ENCODE measurements at places on chromosomes 6 and 20.

DNA sequence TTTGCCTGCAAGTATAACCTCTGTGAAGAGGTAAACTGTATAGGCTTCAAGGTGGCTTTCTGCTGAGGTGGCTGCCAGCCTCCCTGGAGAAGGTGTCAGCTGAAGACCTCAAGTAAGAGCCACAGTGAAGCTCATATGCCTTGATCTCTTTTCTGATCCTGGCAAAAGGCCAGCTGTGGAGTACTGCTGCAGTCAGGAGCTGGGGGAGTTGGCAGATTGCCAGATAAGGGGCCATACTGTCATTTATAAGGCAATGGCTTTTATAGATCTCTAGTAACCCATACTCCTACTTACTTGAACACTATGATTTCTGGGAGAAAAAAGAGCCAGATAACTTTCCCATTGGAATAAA, 8.8 kb upstream of the CEP85L start:
- H3K4me3 ChIP-seq, result peak overlapping the region; percentile 52
- H3K27ac ChIP-seq, result peak overlapping the region; percentile 95
- peaks cover 81% of the 10 kb centered on the region for H3K4me1 ChIP-seq
- DNase-seq, result peak; percentile 43
- H3K36me3 ChIP-seq, result peaks cover 11% of the 10 kb centered on the region

DNA sequence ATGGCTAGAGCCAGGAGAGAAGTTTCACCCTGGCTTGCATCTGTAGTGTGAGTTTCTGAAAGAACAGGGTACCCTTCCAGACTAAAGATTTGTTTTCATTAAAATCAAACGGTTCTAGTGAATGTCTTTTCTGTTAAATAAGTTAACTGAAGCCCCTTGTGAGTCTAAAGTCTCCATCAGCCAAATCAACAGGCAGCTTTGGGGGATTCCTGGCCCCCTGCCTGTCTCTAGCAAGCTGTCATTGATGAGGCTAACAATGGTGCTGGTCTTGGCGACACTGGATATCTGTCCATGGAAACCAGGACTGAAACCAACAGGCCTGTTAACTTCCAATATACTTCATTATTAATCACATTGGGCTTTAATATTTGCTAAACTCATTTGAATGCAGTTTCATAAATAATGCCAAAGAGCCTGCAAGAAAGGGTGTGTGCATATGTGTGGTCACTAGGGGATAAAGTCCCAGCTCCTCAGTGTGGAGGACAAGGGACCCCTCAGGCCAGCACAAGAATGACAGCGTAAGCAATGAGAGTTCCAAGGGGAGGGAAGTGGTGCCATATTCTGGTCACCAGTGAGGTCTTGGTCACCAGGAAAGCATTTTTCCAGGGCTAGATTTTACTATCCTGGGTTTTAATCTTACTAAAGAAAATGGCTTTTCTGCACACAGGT, 9.1 kb upstream of the RNF182 start:
- no peak for DNase-seq
- H3K27me3 ChIP-seq, result peaks cover 50% of the 10 kb centered on the region
- no peaks in the 10 kb centered on the region for H3K4me1 ChIP-seq
- no peak overlapping the region for H3K27ac ChIP-seq

GRCh38 chr6:7730001-7730783, 4.3 kb downstream of the BMP6 start:
- no peaks in the 10 kb centered on the region for H3K36me3 ChIP-seq
- no peak overlapping the region for H3K4me3 ChIP-seq
- H3K27me3 ChIP-seq, result peaks cover 84% of the 10 kb centered on the region

DNA sequence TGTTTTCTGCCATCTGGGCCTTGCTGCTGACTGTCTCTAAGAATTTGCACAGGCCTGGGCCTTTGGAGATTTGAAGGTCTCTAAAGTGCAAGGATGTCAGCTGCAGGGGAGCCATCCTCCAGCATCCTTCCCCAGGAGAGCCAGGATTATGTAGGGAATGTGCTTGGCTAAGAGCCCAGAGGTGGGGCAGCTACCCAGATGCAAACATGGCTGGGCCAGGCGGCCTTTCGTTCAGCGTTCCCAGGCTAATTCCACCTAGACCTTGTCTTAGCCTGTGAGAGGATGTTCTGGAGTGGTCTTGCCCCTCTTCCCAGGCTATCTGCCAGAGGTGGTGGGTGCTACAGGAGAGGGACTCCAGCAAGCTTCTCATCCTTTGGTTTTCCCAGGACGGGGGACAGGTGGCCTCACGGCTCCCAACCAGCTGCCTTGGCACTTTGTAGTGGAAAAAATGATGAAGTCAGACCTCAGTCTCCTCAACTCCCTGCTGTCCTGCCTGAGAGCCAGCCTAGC, 7.7 kb upstream of the PTGIS start:
- DNase-seq, result no peak
- H3K4me1 ChIP-seq, result peaks cover 24% of the 10 kb centered on the region
- peaks cover 26% of the 10 kb centered on the region for H3K27me3 ChIP-seq
- no peak overlapping the region for H3K4me3 ChIP-seq
- H3K36me3 ChIP-seq, result peaks cover 8% of the 10 kb centered on the region

DNA sequence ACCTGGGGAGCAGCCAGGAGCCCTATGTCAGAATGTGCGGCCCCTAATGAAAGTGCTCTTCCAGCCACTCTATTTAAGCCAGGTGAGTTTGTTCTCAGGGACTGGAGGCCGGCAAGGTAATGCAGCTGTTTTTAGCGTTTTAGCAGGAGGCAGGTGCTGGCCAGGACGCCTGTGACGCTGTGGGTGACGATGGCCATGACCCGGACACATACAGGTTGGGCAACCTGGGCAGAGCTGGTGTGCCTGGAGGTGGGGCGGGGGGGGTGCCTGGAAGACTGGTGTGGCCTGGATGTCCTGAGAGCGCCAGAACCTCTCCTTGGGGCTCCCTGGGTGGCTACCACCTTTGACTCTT, 51.7 kb downstream of the RBM38 start:
- no peak overlapping the region for H3K27ac ChIP-seq
- H3K27me3 ChIP-seq, result no peaks in the 10 kb centered on the region
- H3K4me1 ChIP-seq, result peaks cover 5% of the 10 kb centered on the region
- no peak overlapping the region for H3K4me3 ChIP-seq

- DNase-seq, result no peak
- no peak overlapping the region for H3K4me3 ChIP-seq
- no peaks in the 10 kb centered on the region for H3K27me3 ChIP-seq
- peak overlapping the region; percentile 58 for H3K27ac ChIP-seq
- peaks cover 5% of the 10 kb centered on the region for H3K36me3 ChIP-seq
Measured at GRCh38 chr6:12081771-12082170, 69.7 kb downstream of the HIVEP1 start.

DNA sequence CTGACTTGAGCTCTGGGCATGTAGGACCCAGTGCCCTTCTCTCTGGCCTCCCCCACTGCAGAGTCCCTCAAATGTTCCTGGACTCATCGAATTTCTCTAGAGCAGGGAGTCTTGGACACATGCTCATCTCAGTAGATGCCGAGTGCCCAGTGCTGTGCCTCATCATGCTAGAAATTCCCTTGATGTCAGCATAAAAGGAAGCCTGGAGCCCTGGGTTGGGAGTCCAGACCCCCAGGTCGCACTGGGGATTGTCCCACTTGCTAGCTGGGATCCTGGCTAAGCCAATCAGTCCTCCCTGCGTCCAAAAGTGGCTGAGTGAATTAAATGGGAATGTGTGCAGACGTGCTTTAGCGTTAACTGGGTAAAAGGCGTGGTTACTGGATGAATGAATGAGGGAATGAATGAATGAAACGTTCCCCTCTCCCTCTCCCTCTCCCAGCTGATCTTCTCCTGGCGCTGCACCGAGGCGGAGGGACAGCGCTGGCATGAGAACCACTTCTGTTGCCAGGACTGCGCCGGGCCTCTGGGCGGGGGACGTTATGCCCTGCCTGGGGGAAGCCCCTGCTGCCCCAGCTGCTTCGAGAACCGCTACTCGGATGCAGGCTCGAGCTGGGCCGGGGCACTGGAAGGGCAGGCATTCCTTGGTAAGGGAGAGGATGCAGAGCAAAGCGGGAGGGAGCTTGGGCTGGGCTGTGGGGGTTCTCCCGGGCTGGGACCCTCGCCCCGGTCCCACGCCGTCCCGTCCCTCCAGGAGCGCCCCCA, 1.6 kb upstream of the TOMM6 start:
- no peak for DNase-seq
- H3K27me3 ChIP-seq, result peaks cover 13% of the 10 kb centered on the region
- H3K4me3 ChIP-seq, result peak overlapping the region; percentile 95
- peaks cover 8% of the 10 kb centered on the region for H3K36me3 ChIP-seq
- peak overlapping the region; percentile 76 for H3K27ac ChIP-seq

GRCh38 chr20:24102290-24102689, 113.7 kb upstream of the GGTLC1 start:
- peaks cover 31% of the 10 kb centered on the region for H3K4me1 ChIP-seq
- H3K36me3 ChIP-seq, result no peaks in the 10 kb centered on the region
- peaks cover 1% of the 10 kb centered on the region for H3K27me3 ChIP-seq
- no peak overlapping the region for H3K27ac ChIP-seq
- DNase-seq, result peak; percentile 32
- H3K4me3 ChIP-seq, result peak overlapping the region; percentile 17

DNA sequence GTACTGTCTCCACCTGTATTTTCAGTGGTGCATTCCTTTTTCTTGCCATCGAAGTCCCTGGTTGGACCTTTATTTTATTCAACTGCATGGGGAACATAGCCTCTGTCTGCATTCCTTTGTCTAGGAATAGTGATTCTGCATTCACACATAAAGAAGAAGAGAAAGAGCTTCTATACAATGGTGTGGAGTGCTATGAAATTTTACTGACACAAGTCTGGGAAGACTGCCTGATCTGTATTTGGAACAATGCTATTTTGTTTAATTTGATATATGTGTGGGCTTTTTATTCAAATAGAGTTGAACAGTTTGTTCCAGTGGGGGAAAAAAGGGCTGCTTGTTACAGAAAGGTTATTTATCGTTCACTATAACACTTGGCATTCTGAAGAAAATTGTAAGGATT, 375.7 kb upstream of the POU3F2 start:
- H3K36me3 ChIP-seq, result no peaks in the 10 kb centered on the region
- DNase-seq, result no peak
- H3K4me1 ChIP-seq, result no peaks in the 10 kb centered on the region
- no peak overlapping the region for H3K4me3 ChIP-seq
- H3K27me3 ChIP-seq, result no peaks in the 10 kb centered on the region

DNA sequence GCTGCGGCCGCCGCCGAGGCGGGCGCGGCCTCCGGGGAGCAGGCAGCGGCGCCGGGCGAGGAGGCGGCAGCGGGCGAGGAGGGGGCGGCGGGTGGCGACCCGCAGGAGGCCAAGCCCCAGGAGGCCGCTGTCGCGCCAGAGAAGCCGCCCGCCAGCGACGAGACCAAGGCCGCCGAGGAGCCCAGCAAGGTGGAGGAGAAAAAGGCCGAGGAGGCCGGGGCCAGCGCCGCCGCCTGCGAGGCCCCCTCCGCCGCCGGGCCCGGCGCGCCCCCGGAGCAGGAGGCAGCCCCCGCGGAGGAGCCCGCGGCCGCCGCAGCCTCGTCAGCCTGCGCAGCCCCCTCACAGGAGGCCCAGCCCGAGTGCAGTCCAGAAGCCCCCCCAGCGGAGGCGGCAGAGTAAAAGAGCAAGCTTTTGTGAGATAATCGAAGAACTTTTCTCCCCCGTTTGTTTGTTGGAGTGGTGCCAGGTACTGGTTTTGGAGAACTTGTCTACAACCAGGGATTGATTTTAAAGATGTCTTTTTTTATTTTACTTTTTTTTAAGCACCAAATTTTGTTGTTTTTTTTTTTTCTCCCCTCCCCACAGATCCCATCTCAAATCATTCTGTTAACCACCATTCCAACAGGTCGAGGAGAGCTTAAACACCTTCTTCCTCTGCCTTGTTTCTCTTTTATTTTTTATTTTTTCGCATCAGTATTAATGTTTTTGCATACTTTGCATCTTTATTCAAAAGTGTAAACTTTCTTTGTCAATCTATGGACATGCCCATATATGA, 3.2 kb downstream of the MARCKS start:
- H3K27ac ChIP-seq, result no peak overlapping the region
- peaks cover 3% of the 10 kb centered on the region for H3K36me3 ChIP-seq
- no peak for DNase-seq
- peaks cover 33% of the 10 kb centered on the region for H3K27me3 ChIP-seq
- peaks cover 5% of the 10 kb centered on the region for H3K4me1 ChIP-seq

DNA sequence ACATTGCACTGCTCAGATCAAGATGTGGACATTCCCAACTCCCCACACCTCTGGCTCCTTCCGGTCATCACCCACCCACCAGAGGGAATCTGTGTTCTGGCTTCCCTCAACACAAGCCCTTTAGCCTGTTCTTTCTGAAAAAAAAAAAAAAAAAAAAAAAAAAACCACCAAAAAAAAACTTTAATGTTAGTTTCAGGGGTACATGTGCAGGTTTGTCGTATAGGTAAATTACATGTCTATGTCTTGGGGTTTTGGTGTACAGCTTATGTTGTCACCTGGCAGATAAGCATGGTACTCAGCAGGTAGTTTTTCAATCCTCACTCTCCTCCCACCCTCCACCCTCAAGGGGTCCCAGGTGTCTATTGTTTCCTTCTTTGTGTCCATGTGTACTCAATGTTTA, 135.8 kb upstream of the FOXA2 start:
- no peak overlapping the region for H3K4me3 ChIP-seq
- no peaks in the 10 kb centered on the region for H3K36me3 ChIP-seq
- DNase-seq, result no peak

DNA sequence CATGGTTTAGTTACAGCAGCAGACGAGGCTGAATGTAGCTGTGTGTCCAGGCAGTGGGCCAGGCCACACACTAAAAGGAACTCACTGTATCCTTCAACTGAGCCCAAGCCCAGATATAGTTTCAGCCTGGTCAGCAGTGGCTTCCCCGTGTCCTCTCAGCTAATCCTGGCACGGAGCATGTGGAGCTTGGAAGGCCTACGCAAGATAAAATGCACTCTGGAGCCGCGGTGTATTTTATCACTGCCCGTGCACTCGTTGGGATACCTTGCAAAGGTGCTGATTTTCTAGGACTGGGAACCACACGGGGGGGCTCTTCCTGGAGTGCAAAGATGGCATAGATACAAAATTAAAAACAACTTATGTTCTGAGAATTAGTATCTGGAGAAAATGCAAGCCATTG, 48.4 kb upstream of the IYD start:
- no peak overlapping the region for H3K27ac ChIP-seq
- DNase-seq, result no peak
- H3K27me3 ChIP-seq, result peaks cover 17% of the 10 kb centered on the region
- no peak overlapping the region for H3K4me3 ChIP-seq
- no peaks in the 10 kb centered on the region for H3K36me3 ChIP-seq

DNA sequence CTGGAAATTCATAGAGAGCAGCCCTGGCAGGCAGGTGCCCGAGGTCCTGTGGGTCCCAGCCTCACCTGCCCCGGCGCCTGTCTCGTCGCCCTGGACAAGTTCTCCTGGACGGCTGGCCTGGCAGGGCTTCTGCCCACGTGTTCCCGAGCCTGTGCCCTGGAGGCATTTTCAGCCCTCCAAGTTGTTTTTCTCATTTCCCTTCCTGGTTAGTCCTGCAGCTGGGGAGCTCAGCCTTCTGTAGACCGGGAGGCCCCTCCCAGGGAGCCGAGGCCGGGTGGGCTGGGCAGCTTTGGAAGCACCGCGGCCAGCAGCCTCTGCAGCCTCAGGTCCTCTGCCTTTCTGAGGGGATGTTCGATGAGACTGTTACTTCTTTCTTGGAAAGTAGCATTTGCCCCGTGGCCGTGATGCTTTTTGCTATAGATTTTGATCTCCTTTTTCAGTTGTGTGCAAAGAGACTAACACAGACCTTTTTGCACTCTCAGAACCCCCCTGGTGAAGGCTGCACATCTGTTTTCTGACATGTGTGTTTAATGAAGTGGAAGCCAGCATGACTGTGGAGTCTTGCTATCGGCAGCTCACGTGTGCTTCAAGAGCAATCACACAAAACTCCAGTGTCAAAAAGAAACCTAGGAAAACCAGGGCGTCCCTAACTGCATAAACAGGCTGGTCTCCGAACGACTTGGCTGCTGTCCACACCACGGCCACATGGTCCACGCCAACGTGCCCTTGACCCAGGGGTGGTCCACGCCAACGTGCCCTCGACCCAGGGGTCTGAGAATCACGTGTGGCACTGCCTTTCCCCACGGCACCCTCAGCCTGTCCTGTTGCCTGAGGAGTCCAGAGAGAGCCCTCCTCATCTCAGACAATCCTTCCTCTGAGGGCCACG, 207.5 kb downstream of the SMOC2 start:
- H3K27ac ChIP-seq, result no peak overlapping the region
- no peaks in the 10 kb centered on the region for H3K4me1 ChIP-seq
- no peak for DNase-seq
- no peak overlapping the region for H3K4me3 ChIP-seq
